ENCODE measurements at places on chromosomes 7 and 10. TPM values are rescaled to one million over a fixed set of nuclear protein-coding genes. Genes with fewer than 3 reads are reported as not detected.

- no peak for ATAC-seq
Observed at GRCh38 chr7:28142650-28143049, 37.9 kb downstream of the JAZF1 start.

- no peak for ATAC-seq
Observed at GRCh38 chr10:31770307-31770902, 158.2 kb downstream of the ARHGAP12 start.

GRCh38 chr10:112353046-112353445 is 20.9 kb upstream of the ACSL5 start:
- ATAC-seq = no peak

- no peak for ATAC-seq
Observed at GRCh38 chr10:71705582-71705981, 14.0 kb downstream of the C10orf105 start.

GRCh38 chr7:105307163-105307672 is 81.5 kb downstream of the SRPK2 start:
- no peak for ATAC-seq

UCMA gene
- total RNA-seq = not detected

GRB10 gene
- 32.0 TPM for total RNA-seq

DOCK4 gene
- total RNA-seq = 19.9 TPM

All from motor neuron (in vitro differentiated cells).